ENCODE measurements at places on chromosomes 1 and 21.

DNA sequence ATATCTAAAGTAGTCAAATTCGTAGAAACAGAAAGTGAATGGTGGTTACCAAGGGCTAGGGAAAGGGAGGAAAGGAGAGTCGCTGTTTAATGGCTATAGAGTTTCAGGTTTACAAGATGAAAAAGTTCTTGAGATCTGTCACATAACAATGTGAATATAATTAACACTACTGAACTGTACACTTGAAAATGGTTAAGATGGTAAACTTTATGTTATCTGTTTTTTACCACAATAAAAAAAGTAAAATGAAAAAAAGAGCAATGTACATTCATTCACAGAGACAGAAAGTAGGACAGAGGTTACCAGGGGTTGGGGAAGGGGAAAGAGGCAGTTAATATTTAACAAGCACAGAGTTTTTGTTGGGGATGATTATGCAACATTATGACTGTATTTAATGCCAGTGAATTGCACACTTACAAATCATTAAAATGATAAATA lies 53.3 kb upstream of the SEC16B start:
- DNase-seq, result no peak

DNA sequence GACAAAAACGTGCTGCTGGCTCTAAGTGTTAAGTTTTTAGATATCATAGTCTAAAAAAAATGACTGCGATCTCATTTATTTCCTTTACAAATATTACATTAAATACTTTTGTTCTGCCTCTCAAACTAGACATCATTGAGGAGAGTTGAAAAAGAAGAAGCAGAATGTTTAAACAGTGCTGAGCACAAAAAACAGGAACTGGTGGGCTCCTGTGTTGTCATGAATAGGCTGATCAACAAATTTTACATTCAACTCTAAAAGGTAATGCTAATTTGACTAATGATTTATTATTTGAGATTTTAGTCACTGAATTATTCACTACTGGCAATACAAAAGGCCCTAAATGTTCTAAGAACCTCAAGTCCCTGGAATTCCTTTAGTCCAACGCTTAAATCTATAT lies 66.1 kb downstream of the GPATCH2 start:
- no peak for DNase-seq

DNA sequence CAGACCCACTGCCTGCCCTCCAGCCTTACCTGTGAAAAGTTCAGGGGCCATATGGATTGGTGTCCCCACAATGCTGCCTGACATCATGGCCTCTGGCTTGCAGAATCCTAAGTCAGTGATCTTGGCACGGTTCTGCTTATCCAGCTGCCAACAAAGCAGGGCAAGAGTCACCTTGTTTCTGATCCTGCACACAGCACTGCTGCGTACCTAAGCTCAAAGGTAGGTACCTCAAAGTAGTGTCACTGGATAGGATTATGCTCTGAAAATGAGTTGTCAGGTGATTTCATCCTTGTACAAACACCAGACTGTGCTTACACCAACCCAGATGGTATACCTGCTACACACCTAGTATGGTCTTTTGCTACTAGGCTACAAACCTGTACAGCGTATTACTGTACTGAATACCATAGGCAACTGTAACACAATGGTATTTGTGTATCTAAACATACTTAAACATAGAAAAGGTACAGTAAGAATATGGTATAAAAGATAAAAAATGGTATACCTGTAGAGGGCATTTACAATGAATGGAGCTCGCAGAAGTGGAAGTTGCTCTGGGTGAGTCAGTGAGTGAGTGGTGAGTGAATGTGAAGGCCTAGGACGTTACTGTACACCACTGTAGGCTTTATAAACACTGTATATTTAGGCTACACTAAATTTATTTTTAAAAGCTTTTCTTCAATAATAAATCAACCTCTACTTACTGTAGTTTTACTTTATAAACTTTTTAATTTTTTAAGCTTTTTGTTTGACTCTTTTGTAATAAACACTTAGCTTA lies 29.1 kb upstream of the RBBP5 start:
- no peak for DNase-seq

- DNase-seq, result no peak
These were observed 69.9 kb upstream of the PRMT6 start for GRCh38 chr1:106986603-106987002.

DNA sequence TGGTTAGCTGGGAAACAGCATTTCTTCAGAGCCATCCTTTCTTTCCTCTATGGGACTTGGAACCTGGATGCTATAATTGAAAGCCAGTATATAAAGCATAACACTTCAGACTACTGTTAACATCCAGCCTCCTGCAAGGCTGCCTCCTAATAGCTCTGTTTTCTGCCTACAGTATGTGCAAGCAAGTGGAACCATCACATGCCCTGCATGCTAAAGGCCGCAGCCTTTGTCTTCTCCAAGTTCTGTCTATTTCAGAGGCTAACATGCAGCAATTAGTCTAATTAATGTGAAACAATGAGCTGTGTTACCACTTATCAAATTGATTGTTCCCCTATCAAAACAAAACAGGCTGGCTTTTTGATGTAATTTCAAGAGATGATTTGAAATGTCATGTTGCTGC lies 82.7 kb upstream of the ESRRG start:
- no peak for DNase-seq

DNA sequence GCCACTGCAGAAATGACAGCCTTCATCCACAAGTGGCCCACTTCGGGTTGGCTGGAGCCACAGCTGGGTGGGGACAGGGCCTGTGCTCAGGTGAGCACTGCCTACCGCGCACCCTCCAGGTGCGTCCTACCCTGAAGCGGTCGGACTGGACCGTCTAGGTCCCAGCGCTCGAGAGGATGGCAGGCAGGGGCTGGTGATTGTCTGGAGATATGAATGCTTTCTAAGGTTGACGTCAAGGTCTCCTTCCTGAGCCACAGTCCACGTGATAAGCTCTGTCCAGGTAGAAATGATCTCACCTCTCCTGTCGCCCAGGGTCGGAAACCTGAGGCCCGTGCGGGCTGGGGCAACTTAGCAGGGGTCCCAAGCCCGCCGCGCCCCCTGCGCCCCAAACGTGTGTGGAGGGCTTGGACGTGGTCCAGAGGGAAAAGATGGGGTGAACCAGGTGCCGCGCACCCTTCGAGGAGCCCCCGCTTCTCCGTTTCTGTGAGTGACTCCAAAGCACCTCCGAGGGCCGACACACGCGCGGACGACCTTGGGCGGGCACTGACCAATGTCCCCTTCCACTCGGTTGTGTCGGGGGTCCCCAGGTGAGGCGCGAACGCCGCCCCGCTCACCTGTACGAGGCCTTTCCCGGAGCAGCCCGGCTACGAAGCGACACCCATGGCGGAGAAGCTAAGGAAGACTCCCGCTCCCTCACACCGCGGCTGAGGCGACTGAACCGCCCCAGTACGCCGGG lies 853 bp upstream of the DOP1B start:
- DNase-seq, result no peak

DNA sequence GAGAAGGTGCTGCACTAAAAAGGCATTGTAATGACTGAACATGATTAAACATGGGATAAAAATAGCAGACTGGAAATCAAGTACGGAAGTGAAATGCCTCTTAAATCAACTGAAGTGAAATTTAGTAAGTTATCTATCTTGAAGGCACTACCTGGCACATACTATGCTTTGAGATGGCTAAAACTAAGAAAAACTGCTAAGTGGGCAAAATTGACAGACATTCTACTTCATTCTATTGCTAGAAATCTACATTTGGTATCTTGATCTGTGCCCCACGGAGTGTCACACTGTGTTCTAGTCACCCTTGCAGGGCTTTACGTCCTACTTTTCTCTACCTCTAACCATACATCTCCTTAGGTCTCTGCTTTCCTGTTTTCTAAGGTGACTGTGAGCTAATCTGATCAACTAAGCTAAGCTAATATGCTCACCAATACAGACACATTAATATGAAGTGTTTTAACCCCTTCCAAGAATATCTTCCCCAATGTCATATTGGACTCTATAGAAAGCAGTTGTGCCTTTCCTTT lies 4.1 kb downstream of the PDC start:
- no peak for DNase-seq

- no peak for DNase-seq
These were observed 24.1 kb downstream of the KCNJ15 start for GRCh38 chr21:38280867-38281266.

All from AG04449 (cell line).